ENCODE measurements at places on chromosomes 7 and 10.
A peak's percentile ranks its signal among the peaks of the same experiment; 100 is the strongest.

DNA sequence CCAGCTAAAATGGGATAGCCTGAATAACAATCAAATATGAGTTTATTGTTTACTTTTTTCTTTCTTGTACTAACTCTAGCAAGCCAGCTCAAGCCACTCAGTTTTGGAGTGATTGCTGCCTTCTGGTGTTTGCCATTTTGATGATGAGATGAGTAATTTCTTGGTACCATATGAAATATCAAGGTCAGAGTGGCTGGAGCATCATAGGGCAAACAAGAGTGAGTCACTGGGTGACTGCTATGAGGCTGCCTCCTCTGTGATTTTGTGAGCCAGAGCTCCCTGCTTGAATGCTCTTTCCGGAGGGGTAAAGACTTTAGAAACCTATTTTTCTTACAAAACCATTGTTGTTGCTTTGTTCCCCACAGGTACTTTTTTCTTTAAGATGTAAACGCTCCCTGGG lies 295.6 kb downstream of the PRKG1 start:
- no peak for DNase-seq

DNA sequence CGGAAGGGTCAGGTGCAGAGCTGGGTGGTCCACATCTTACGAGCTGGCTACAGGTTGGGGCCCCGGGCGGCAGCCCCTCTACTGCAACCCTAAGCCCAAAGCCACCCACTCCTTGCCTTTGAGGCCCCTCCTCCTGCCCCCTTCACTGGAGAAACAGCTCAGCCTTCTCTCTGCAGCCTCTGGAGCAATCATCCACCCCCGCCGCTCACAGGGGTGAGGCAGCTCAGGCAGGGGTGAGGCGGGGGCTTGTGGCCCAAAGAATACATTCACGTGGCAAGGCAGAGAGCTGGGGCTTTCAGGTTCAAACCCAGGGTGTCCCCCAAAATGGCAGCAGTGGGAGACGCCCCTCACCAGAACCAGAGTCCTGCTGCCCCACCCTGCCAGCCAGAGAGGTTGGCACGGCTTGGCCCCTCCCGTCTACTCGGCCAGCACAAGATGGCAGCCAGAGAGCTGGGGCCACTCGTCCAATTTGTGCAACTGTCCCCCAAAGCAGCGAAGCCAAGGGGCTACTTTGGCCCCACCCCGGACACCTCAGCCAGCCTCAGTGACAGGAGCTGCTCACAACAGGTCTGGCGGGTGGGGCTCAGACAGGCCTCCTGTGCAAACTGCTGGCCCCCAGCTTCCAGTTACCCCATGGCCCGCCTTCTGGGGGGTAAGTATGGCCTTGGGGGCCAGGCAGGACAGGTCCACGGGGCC lies 7.2 kb downstream of the GNB2 start:
- no peak for DNase-seq

DNA sequence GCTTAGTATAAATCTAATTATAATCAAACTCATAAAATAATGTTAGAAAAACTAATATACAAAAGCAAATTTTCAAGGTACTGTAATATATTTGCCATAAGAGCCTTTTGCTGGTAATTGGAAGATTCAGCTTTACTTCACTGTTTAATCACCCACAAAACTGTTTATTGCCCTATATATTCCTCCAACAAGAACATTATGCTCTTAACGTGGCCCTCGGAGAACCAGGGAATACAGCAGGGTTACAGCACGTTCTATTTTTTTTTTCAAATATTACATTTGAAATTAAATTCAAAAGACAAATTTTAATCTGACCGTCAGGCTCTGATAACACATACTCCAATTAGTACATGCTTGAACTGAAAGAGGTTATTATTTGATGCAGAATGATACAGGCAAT lies 336.3 kb upstream of the LRRN3 start:
- DNase-seq, result no peak

- no peak for DNase-seq
Observed at GRCh38 chr10:118290471-118290995, 51.6 kb downstream of the FAM204A start.

DNA sequence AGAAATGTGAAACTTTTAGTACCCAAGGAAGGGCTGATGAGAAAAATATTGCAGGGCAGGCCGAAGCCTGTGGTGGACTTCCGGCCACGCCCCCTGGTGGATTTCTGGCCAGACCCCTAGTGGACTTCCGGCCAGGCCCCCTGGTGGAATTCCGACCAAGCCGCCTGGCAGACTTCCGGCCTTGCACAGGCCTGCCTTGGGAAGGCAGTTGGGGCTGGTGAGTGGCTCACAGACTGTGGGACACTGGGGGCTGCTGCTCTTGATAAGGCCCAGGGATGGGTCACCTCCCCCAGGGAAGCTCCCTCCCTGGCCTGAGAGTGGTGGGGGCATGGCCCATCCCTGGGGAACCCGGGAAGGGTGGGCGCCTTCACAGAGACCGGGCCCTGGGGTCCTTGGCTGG lies 116.4 kb upstream of the MKI67 start:
- no peak for DNase-seq

- DNase-seq, result no peak
Observed at GRCh38 chr7:45073786-45074527, 14.8 kb downstream of the NACAD start.

DNA sequence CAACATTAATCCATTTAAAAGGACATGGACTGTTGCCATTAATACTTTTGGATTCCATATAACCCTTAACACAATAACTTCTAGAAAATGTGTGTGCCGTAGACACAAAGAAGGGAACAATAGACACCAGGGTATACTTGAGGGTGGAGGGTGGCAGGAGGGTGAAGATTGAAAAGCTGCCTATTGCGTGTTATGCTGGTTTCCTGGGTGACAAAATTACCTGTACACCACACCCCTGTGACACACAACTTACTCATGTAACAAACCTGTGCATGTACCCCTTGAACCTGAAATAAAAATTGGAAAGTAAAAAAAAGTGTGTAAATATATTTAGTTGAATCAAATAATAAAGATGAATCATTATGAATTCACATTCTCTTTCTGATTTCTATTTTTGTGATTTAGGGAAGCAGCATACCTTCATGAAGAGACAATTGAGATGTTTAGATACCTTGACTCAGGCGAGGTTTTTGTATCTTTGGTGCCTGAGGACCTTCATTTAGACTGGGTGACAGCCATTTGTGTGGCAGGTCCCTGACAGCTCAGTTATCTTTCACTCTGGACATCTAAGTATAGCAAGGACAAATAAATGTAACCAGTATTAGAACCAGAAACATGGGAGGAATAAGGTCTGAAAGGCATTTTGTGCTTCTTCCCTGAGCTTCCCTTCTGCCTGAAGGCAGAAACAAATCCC lies 28.7 kb downstream of the GIMAP8 start:
- no peak for DNase-seq

DNA sequence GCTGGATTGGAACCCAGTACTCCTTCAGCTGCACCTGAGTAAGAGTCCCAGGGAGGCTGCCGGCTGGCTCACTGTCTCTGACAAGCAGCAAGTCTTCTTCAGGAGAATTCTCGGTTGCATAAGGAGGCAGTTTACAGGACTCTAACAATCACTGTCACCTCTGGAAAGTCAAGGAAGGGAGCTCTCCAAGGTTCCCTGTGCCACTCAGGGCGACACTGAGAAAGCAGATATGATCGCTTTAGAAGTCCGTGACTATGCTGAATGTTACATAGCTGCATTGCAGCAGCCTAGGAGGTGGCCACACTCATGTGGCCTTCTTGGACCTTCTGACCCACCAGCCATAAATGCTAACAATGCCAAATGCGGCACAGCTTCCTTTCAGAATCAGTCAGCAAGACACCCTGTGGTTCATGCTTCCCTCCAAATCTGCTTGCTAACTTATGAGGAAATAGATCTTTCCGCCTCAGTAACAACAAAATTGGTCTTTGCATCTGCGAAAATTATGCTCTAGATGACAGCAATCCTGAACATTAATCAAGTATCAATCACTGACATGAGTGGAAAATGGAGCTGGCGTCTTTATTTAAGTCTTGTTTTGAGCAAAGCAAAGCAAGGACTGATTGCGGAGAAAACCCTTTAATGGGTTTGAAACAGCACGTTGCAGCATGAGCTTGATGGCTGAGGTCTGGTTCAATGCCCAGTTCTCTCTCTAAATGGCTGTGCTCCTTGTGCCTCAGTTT lies 132.9 kb downstream of the ATXN7L1 start:
- no peak for DNase-seq

DNA sequence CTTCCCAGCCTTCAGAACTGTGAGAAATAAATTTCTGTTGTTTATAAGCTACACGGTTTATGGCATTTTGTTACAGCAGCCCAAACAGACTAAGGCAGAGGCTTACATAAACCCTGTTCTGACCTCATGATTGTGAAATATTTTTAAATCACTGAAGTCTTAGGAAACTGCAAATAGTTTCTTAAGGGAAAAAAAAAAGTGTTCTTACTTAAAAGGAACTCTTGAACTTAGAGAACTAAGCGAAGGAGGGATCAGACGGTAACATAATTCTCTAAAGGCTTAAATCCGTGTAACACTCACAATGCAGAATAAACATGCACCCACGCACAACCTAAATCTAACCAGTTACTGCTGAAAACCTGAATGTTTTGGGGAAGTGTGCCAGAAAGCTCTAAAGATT lies 749.1 kb upstream of the LRRTM3 start:
- no peak for DNase-seq

DNA sequence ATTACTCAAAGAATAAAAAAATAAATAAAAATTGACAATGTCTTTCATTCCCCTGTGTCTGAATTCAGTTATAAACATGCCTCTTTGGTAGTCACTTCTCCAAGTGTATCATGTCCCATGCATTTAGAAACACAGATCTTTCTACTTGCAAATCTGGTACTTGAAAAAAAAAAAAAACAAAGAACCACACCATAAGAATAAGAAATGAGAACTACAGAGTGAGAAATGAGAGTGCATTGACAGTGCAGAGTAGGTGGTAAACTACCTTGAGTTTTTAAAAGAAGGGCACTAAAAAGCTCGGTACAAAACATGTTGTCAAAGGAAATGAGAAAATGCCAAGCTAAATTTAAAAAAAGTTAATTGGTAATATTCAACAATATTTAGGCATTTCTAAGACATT lies 123.0 kb downstream of the GPR85 start:
- DNase-seq, result no peak

GRCh38 chr7:134210227-134210626 lies 83.1 kb downstream of the LRGUK start:
- DNase-seq, result no peak

GRCh38 chr10:86837663-86838062 lies 81.2 kb downstream of the BMPR1A start:
- DNase-seq, result no peak

- DNase-seq, result no peak
Observed at GRCh38 chr7:130222-130572, 62.2 kb upstream of the FAM20C start.

- DNase-seq, result no peak
Observed at GRCh38 chr7:43112941-43113621, 634 bp downstream of the HECW1 start.

- no peak for DNase-seq
Observed at GRCh38 chr7:92586403-92586802, 3.8 kb downstream of the FAM133B start.

GRCh38 chr10:16674147-16674703 lies 143.0 kb downstream of the RSU1 start:
- no peak for DNase-seq

GRCh38 chr7:5619419-5620130 lies 161.9 kb downstream of the RNF216 start:
- DNase-seq, result no peak

GRCh38 chr7:8192897-8193296 lies 69.1 kb downstream of the ICA1 start:
- DNase-seq, result no peak

GRCh38 chr7:129494041-129494440 lies 8.3 kb upstream of the SMKR1 start:
- no peak for DNase-seq

GRCh38 chr10:82922755-82923154 lies 1047.8 kb downstream of the NRG3 start:
- no peak for DNase-seq

DNA sequence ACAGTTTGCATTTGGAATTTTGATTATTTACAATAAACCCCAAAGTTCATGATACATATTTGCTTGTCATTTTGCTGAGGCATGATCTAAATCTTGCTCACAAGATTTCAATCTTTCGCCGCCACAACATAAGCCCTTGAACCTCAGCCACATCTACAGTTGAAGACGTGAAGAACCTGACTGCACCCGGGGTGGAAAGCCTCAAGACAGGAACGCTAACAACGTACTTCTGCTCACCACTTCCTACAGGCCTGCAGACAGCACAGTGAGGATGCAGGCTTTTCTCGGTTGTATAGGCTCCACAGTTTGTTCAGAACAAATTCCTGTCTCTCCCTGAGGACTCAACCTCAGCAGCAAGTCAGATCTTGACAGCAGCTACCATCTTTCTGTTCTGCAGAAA lies 393.8 kb upstream of the PRKCQ start:
- DNase-seq, result no peak

DNA sequence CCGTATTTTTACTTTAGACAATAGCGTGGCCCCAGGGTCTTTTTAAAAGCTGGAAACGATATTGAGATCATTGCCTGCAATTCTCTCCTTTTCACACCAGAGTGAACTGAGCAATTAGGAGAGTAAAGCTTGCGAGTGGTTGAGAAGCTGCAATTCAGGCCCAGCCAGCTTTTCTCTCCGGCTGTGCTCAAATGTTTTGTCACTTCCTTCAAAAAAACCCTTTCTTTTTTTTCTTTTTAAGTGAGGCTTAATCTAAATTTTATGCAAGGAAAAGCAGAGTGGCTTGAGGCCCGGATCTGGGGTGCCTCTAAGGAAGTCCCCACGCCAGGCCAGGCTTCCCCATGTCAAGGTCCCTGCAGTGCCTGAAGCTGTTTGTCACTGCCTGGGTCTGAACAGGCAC lies 433.9 kb downstream of the GLRX3 start:
- DNase-seq, result no peak

- DNase-seq, result no peak
Observed at GRCh38 chr10:6757158-6757557, 177.1 kb upstream of the PRKCQ start.

DNA sequence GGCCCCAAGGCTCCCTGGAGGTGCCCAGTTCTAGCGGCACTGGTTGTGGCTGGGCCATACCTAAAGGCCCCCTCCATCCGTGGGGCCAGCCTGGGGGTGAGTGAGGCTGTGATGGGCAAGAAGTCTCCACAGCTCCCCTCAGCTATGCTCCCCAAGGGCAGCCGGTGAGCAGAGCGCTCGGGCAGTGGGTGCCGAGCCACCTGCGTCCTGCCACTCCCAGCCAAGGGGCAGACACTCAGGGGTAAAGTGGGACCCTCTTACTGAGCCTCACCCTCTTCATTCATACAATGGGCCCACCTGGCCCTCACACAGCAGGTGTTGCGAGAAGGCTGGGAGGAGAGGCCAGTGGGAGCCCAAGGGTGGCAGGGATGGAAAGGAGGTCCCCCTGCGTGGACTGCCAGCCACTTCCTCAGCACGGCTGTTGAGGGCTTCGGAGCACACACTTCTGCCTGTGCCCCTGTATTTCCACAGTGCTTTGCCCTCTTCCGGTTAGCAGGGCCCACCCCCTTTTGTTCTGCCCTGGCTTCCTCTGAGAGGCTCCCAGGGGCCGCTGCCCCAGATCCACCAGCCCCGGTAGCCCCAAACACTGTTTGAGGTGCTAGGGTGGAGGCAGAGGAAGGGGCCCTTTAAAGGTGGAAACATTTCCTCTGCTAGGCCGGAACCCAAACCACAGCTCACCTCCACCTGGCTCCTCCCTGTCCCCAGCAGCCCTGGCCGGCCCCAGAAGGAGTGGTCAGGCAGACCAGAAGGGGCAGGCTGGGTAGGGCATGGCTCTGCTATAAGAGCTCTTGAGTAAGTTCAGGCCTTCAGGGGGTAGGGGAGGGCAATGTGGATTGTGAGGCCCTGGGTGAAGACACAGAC lies 16.4 kb upstream of the C10orf105 start:
- DNase-seq, result peak; percentile 59

- no peak for DNase-seq
Observed at GRCh38 chr7:20299647-20300312, 30.9 kb upstream of the ITGB8 start.

GRCh38 chr10:121158988-121159579 lies 307.9 kb downstream of the WDR11 start:
- no peak for DNase-seq

Measured in stimulated activated CD8-positive, alpha-beta memory T cell treated with anti-CD3 and anti-CD28 coated beads, Interleukin-7, amount 100 ng/mL, for 48 hours (primary cell).